ENCODE measurements at places on chromosomes 1 and 21.

DNA sequence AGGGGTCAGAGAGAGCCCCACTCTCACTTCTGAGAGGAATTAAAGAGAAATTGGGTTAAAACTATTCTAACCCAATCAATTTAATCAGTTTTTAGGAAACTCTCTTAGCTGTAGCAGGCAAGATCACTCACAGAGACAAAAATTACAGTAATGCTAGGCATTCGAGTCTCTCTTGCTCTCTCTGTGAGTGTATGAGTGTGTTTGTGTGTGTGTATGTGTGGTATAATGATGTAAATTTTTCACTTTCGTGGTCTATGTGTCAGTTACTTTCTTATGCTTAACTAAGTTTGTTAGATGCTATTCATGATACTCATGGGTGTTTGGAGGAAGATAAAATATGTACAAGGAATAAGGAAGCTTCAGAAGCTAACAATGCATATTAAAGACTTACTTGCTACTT is 131.3 kb downstream of the FASLG start:
- DNase-seq, result no peak

GRCh38 chr1:35186239-35186638 is 6.7 kb downstream of the SFPQ start:
- DNase-seq, result no peak

- no peak for DNase-seq
Measured at GRCh38 chr1:109929588-109930251, 19.1 kb downstream of the CSF1 start.

GRCh38 chr1:201172999-201173610 is 17.5 kb upstream of the IGFN1 start:
- no peak for DNase-seq

DNA sequence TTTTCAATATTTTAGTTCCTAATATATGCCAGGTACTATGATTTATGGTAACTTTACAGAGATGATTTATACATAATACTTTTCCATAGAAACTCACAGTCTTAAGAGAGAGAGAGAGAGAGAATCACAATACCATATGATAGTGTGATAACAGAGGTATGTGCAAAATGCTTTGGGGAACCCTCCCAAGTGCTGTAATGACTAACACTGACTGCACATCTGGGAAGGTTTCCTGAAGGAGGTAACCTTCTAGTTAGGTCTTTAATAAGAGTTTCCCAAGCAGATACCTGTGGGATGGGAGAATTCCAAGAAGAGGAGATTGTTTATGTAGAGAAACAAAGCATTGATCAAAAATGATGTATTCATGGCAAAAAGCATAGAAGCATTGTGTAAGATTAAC is 34.6 kb upstream of the PIGC start:
- no peak for DNase-seq

DNA sequence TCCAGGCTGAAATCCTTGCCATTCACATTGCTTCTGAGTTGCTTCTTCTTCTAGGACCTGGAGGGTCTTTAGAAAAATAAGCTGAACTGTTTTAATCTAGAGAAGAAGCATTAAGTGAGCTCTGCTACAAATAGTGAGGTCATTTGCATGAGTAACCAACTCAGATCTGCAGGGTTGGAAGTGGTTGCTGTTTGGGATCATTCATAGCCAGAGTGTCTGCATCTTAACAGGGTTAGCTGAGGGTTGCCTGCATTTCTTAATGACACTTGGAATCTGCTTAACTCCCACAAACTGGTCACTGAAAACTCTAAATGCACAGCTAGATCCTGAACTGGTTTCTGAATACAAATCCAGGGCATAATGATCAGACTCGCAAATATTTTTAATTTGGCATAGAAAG is 9.9 kb downstream of the CNIH3 start:
- DNase-seq, result peak; percentile 53

DNA sequence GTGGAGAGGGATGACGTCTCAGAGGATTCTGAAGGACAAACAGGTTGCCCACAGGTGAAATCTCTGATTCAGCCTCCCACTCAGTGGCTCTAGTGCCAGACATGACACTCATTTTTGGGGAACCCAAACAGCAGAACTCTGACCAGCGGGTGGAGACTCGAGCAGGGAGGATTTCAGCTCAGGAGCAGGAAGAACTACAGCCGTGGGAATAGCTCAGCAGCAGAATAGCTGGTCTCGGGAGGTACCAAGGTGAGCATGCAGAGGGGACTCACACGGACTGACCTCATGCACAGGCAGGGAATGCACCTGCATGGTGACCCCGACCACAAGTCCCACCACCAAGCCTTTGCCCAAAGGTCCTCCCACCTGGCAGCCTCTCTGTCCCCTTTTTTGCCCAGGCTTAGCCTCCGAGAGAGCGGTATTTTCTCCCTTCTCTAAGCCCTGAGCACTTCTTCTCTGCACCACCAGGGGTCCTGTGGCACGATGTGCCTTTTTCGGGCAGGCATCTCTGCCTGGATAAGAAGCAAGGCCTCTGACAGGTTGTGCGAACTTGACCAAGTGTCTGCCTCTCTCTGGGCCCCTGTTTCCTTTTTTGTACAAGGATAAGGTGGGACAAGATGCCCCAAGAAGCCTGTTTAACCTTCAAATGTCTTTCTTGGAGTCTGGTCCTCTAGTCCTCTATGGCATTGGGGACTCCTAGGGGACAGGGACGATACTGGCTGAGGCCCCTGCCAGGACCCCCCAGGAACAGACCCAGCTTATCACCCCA is 8.8 kb upstream of the FGR start:
- DNase-seq, result no peak

- DNase-seq, result no peak
Measured at GRCh38 chr1:64935551-64936155, 30.7 kb downstream of the JAK1 start.

DNA sequence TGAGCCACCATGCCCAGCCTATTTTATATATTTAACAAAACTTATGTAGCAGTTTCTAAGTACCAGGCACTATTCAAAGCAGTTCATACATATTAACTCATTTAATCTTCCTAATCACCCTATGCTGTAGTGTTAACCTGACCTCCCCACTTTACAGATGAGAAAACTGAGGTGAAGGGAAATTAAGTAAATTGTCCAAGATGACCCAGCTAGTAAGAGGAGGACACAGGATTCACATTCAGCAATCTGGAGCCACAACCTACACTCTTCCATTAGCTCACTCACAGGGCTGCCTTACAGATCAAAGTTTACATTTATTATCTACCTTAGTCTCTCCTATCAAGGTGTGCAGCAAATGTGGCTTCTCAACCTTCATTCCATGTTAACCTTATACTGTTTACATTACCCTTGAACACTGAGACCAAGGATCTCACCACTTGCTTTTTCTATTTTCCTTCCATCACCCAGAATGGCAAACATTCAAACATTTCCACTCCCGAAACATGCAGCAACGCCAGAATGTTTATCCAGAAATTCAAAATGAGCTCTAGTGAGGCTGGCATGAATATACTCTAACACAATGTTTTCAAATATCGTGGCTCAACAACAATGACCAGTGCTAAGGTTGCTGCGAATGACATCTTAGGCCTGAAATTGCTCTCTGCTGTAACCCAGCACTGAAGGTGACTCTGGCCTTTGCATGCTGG is 24.5 kb downstream of the HIVEP3 start:
- DNase-seq, result no peak

GRCh38 chr1:244839656-244840055 is 4.2 kb downstream of the COX20 start:
- no peak for DNase-seq

DNA sequence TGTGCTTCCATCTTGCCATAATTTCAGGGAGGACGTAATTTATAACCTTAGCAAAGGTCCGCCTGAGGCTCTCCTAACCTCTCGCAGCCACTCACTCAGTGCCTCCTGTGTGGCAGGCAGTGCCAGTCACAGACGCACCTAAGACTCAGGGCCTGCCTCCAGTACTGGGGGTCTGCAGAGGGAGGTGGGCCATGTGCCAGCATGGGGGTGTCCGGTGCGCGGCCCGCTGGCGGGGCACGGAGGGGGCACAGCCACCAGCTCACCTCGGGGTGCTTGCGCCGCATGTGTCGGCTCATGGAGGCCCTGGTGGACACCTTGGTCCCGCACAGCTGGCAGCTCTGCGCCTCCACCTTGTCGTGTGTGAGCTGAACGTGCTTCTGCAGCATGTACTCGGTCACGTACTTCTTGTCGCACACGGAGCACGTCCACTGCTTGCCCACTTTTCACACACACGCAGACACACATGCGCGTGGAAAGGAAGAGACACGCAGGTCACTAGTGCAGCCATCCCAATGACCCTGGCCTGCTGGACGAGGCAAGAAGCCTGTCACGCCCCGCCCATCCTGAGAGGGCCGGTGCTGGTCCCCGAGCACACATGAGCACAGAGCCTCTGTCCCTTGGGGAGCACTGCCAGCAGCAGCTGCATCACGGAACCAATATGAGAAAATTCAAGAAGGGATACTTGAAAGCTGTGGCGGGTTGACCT is 43.2 kb upstream of the RIPK4 start:
- no peak for DNase-seq

GRCh38 chr1:58942759-58943191 is 158.9 kb upstream of the JUN start:
- DNase-seq, result no peak

DNA sequence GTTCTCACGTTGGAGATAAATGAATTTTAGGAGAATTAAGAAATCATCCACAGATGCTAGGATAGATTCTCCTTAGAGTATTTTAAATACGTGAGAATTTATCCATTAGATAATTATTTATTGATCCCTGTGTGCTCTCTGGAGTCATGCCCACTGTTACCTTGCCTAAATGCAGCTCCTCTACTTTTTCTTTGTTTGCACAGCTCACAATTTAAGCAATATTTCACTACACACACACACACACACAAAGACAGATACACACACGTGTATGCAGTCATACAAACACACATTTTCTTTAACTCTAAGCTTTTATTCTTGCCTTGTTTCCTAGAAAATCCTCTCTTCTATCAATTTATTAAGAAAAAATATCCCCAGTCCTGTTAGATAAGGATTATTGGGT is 51.7 kb downstream of the GPR88 start:
- no peak for DNase-seq

DNA sequence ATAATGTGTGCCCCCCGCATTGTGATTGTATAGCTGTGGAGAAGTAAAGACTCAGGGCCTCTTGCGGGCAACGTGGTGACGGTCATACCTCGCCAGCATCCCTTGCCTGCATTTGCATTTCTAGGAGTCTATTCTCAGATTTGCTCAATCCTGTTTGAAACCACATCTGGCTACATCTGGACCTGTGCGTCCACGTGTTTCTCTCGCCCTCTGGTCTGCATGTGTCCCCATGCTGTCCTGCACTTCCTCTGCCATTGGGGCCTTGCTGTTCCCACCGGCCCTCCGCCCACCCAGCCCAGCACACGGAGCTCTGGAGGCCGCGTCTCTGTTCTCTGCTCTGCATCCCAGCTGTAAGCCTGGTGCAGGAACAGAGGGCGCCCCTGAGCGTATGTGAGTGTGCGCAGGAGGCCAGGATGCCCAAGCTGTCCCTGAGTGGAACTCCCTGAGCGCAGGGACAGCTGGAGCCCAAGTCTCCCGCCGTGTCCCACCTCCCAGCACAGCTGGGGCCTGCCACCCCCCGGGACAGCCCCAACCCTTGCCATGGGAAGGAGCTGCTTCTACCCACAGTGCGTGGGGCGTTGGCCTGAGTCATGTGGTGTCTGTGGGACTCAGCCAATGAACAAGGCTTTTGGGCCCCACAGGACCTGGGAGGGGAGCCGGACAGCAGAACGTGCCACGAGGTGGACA is 1.6 kb downstream of the KRTAP10-2 start:
- DNase-seq, result no peak

GRCh38 chr1:209405183-209405814 is 178.2 kb upstream of the CAMK1G start:
- DNase-seq, result peak; percentile 66

DNA sequence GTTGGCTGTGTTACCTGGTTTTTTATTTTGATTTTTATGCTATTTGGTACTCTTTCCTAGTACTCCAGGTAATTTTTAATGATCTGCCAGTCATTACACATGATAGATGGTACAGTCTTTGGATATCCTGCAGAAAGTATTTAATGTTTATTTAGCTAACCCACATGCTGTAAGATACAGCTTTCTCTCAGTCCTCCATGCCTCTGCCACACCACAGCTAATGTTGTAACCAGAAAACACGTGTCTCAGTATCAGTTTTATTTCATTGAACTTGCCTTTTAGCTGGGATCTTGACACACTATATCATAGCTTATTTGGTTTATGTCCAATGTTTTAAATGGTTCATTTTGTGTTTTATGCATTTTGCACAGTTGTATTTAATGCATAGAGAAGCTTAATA is 1648.4 kb downstream of the KCNT2 start:
- no peak for DNase-seq

DNA sequence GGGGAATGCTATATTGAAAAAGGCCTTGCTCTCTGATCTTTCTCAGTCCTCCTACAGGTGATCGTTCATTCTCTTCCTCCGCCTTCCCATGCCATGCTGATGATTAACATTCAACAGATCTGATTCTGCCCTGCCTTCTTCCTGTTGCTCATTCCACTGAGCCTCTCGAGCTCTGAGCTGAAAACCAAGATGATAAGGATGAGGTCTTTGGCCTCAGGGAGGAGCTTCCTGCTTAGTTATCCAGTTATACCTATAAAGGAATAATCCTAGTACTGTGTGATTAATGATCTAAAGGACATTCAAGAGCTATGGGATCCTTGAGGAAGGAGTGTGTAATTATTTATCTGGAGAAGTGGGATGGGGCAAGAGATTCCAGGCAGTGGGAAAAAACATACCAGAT is 25.2 kb upstream of the MAP3K7CL start:
- DNase-seq, result no peak

DNA sequence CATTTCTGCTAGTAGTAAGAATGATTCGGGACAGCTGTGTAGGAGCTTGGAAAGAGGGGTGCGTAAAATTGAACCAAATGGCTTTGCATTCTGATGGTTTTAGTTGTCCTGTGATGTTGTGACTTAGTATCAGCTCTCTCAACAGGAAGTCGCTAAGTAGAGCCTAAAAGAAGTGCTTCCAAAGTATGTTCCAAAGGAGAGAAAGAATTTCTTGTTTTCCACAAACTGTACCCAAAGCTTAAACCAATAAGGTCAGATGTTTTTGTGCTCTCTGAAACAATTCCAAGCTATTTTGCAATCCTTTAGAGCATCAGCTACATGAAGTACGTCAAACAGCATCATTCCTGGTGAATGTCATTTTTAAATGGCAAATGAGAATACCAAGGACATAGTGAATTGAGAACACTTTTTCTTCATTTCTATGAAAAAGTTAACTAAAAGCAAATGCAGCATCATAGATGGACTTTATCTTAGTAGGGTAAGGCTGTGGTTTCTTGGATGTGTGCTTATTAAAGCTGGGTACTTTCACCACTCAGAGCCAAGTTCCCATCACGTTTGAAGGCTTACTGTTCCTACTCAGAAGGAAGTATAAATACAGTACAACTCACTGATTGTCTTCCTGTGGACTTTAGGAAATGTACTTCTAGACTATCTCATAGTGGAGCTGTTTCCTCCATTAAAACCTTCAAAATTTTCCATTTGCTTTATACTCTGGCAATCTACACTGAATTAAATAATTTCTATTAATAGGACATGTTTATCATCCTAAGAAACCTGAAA is 148.6 kb downstream of the C1orf21 start:
- peak; percentile 30 for DNase-seq

GRCh38 chr1:51340380-51340779 is 10.0 kb upstream of the TTC39A start:
- no peak for DNase-seq

- DNase-seq, result no peak
Measured at GRCh38 chr21:45497846-45498645, 44.2 kb downstream of the SLC19A1 start.

All from fibroblast of skin of left biceps (primary cell).